ENCODE measurements at places on chromosomes 5 and 9.

GRCh38 chr9:125549891-125550885 lies 156.8 kb downstream of the MAPKAP1 start:
- no peak for DNase-seq

DNA sequence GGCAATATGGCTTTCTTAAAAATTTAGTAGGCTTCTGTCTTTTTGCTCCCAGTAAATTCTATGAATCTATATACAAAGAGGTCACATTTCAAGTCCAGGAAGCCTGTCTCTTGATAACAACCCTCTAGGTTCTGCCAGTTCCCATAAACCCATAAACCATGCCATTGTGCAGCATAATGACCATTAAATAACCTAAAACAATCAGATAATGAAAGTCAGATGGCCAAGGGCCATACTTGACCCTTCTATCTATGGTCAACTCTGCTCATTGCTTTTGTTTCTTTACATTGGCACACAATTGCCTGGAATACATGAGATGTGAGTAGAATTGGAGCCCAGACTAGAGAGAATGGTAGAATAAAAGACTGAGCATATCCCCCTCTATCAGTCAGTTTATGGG lies 305.4 kb upstream of the KIF2A start:
- no peak for DNase-seq

GRCh38 chr5:43429706-43430105 lies 17.5 kb upstream of the CCL28 start:
- DNase-seq = no peak

DNA sequence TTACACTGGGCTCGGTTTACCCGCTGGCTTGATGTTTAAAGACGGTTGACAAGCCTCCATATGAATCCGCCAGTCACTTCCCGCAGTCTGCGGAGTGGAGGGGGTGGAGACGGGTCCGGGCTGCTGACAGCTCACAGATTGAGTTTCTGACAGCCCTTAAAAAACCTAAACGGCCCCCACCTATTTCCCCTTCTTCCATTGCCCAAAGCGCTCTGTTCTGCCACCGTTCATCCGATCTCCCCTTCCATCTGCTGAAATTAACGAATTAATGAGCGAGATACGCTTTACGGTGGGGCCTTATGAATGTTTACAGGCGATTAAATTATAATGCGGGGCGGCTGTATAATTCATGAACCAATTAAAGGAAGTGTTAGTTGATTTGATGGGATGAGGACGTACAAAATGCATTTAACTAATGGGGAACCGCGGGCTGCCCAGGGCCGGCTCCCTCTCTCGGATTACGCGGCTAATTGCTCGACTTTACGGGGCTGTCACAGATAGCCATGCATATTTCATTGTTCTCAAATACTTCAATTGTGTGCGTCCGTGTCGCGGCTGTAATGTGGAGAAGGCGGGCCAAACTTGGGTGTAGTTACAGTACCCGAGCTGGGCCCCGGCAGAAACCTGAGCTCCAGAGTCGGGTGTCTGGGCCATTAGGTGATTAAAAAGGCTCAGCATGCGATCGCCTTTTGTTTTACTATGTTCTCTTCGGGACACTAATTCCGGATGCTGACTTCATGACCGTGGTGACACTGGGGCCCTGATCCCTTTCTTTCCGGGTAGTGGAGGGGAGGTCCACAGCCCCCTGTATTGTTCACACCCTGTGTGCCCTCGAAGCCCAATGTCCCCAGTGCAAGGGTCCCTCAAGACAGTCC lies 74.9 kb downstream of the GTF3C4 start:
- DNase-seq = no peak

All from nucleus accumbens (tissue), 56 donors.